ENCODE measurements at places on chromosomes 4 and X.

- DNase-seq = no peak
Measured at GRCh38 chr4:85617202-85617601, 142.3 kb downstream of the ARHGAP24 start.

DNA sequence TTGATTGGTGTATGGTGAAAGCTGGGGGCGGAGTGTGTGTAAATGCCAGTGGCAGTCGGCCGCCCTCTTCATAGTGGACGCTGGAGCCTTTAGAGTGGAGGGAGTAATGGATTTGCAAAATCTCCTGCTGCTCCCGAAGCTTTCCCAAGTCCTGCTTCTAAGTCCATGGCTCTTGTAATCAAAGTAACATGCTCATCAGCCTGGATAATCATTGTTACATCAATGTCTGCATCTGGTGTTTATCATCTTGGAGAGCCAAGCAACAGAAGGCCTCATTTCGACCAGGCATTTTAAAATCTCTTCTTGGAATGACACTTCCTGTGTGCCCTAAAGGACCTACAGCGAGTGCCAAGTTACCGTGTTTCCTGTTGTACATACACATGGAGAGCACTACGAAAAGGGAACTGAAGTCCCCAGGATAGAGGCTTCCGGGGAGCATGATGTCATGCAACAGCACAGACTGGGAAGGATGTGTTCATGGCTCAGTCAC, 32.2 kb downstream of the UNC5C start:
- DNase-seq = no peak

DNA sequence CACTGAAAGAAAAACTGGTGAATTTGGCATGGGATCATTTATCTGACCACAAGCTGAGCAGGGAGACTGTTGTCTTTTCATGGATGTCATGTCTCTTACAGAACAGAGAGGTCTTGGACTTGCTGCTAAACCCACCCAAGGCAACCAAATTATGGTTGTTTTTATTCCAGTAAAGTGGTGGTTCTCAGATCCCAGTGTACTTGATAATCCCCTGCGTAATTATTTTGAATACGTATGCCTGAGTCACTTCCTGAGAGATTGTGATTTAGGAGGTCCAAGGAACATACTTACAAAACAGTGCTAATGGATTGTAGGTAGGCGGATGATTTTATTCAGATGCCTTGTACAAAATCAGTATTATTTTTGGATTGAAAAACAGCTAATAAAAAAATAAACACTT, 585.6 kb downstream of the IL1RAPL1 start:
- no peak for DNase-seq

GRCh38 chr4:186725469-186726425, 2.1 kb upstream of the FAT1 start:
- no peak for DNase-seq

DNA sequence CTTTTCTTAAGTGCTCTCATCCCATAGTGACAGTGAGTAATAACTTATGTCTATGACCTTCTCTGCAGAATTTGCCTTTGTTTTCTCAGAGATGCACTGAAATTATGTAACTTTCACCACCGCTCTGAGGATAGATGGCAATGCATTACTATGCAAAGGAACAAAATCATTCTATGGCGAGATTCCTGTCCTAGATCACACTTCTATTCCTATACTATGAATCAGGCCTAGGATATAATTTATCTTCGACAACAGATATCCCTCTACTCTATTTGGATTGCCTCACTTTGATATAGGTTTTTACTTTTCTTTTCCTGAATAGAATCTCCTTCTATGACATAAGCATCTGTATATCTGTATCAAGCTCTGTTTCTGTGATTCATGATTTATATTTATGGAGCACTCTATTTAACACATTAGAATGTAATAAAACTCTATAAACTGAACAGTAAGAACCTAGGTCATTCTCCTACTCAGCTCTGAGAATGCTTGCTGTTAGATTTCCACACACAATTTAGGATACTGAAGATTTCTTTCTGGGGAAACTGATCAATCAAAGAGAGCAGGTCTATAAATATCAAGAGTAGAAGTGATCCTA, 1082.3 kb upstream of the ADGRL3 start:
- no peak for DNase-seq

DNA sequence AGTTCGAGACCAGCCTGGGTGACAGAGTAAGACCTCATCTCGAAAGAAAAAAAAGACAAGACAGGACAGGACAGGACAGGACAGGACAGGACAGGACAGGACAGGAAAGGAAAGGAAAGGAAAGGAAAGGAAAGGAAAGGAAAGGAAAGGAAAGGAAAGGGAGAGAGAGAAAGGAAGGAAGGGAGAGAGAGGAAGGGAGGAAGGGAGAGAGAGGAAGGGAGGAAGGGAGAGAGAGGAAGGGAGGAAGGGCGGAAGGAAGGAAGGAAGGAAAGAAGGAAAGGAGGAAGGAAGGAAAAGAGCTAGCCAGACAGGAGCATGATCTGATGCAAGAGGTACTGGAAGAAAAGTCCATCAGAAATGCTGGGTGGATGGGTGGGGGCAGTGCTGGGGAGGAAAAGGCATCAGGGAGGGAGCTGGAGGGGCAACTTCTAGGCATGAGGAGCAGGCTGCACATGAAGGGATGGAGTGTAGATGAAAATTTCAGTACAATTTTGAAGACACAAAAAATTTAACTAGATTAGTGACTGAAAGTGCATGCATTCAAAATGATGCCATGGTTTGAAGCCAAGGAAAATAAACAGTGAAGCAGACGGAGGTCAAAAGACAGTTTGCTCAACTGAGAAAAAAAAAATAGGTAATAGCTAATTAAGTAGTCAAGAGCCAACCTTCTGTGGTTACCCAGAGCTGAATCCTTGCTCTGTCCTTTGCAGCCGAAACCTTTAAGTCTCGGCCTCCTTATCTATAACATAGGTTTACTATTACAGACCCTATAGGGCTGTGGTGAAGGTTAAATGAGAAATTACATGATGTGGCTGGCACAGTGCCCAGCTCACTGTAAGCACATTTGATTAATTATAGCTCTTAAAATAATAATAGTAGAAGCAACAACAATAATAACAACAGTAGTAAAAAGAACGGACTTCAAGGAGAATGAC, 59.9 kb downstream of the ZNF827 start:
- no peak for DNase-seq

GRCh38 chr4:184755278-184755677, 21.4 kb upstream of the CENPU start:
- DNase-seq = no peak

DNA sequence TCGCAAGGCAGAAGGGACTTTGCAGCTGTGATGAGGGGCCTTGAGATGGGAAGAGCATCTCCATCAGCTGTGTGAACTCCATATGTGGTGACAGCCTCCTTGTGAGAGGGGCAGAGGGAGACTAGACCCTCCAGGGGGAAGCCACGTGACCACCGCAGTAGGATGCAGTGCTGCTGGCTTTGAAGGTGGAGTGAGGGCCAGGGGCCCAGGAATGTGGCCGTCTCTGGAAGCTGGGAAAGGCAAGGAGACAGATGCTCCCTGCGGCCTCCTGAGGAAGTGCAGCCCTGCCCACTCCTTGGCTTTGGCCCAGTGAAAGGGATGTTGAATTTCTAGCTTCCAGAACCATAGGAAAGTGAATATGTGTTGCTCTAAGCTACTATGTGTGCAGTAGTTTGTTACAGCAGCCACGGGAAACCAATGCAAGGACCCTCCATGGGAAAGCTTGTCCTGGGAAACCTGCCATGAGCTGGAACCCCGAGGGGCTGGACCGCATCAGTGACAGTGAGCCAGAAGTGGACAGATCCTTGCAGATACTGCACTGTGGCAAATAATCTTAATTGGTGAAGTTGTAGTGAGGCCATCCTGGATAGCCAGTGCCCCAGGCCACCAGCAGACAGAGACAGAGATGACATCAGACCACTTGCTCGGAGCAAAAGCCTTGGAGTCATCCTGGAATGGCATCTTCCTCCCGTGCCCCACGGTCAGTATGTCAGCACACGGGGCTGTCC, 35.4 kb upstream of the SORCS2 start:
- DNase-seq = no peak

- no peak for DNase-seq
Measured at GRCh38 chr4:138665851-138666250, 349.7 kb upstream of the NOCT start.

DNA sequence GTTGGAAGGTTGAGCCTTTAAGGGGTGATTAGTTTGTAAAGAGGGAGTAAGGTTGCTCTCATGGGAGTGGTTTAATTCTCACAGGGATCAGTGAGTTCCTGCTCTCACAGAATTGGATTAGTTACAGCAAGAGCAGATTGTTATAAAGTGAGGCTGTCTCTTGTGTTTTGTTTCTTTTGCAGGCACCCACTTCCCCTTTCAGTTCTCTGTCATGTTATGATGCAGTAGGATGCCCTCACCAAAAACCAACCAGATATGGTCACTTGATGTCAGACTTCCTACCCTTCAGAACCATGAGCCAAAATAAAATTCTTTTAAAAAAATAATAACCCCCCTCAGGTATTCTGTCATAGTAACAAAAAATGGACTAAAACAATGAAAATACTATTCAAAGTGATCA, 19.9 kb upstream of the IGSF1 start:
- no peak for DNase-seq

GRCh38 chr4:166064721-166065120, 191.7 kb downstream of the TLL1 start:
- no peak for DNase-seq

DNA sequence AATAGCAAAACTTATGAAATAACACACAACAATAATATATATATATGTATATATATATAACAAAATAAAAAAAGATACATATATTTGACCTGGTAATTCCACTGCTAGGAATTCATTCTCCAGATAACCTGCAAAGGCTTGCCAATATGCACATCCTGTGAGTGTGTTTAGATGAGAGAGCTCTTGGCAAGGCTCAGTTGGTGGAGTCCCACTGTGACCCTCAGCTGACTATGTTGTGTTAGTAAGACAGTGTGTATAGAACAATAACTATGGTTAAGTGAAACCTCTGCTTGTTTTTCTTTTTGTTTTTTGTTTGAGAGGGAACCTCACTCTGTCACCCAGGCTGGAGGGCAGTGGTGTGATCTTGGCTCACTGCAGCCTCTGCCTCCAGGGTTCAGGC, 39.5 kb upstream of the RBMX start:
- DNase-seq = no peak

DNA sequence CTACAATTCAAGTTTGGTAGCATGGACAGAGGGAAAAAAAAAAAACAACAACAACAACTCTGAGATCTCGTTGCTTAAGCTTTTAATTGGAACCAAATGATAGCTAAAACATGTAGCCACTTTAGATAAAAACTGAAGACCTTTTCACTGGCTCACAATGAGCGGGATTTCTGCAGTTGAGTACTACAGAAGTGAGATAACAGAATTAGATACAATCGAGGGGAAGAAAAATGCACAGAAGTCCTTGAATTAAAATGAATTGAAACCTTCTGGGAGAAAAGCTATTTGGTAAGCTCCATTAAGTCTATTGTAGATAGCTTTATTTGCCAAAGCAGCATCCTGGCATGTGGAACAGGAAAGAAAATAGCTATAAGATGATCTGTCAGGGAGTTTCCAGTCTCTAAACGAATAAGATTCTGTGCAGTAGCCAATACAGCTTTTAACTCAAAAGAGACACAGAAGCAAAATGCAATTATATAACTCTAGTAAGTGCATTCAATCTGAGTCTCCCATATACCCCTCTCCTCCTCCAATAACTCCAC, 248.5 kb downstream of the ENOX2 start:
- DNase-seq = no peak

GRCh38 chr4:133143775-133144430, 5.2 kb upstream of the PCDH10 start:
- no peak for DNase-seq

GRCh38 chr4:22485737-22486136, 30.1 kb downstream of the ADGRA3 start:
- no peak for DNase-seq

DNA sequence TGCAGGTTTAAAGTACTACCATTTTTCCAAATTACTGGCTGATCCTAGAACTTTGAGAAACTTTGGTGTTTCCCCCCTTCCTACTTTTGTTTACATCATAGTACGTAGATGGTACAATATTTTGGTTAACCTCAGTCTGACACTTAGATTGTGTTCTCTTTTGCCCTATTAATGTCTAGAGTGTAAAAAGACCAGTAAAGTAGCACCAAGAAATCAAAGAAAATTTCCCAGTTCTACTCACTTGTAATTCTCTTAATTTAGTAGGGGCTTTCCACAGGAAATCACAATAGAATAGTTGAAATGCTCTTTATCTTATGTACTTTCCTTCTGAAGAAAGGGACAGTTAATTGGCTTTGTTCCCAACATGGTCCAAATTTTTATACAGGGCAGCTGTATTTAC, 51.6 kb downstream of the NFKB1 start:
- DNase-seq = no peak

- DNase-seq = no peak
Measured at GRCh38 chr4:147778942-147779341, 47.1 kb downstream of the ARHGAP10 start.

DNA sequence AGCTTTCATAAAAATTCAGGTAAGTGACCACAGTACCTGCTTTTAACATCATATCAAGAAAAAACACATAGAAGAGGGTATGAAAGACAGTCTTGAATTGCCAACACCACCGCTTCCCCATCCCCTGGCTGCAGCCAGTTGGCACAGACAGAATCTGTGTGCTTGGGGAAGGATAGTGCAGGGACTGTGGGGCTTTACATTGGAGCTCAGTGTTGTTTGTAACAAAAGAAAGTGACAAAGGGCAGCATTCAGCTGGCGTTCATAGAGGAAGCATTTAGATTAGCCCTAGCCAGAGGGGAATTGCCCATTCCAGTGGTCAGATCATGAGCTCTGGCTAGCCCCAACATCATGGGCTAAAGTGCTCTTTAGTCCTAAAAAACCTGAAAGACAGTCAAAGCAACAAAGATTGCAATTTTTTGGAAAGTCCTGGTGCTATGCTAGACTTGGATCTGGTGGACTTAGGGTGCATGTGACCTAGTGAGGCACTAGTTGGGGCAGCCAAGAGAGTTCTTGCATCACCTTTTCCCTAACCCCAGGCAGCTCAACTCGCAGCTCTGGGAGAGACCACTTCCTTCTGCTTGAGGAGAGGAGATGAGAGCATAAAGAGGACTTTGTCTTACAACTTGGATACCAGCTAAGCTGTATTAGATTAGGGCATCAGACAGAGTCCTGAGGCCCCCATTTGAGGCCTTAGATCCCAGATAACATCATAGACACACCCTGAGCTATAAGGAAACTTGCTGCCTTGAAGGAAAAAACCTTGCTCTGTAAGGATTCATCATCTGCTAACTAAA, 1602.4 kb upstream of the ADGRL3 start:
- no peak for DNase-seq

GRCh38 chr4:65019775-65020174, 610.5 kb upstream of the TECRL start:
- no peak for DNase-seq

- DNase-seq = no peak
Measured at GRCh38 chr4:29073571-29073970, 1646.6 kb upstream of the PCDH7 start.

GRCh38 chrX:55490974-55491373, 1.3 kb upstream of the USP51 start:
- no peak for DNase-seq

- no peak for DNase-seq
Measured at GRCh38 chr4:68451246-68452211, 4.3 kb downstream of the TMPRSS11E start.

DNA sequence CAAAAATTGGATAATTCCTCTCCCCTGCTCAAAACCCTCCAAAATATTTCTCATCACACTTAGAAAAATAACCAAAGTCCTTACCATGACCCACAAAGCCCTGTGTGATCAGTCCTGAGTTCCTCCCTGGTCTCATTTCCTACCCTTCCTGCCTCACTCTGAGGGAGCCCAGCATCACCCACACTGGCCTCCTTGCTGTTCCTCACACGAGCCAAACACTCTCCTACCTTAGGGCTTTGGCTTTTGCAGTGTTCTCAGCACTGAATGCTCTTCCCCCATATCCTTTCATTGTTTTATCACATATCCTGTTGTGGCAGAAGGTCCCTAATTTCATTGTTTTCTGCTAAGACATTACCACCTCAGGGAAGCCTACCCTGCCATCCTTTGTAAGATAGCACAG, 12.2 kb downstream of the MGAT4D start:
- no peak for DNase-seq

All from NK-92 treated with Interleukin-12 subunit alpha and Interleukin-12 subunit beta, amount 100 ng/mL, for 24 hours (cell line).